ENCODE measurements at places on chromosomes 6 and 20.

- DNase-seq, result no peak
Measured at GRCh38 chr6:45377043-45377553, 636 bp downstream of the SUPT3H start.

GRCh38 chr6:1596088-1596852, 13.4 kb upstream of the FOXC1 start:
- DNase-seq, result peak; percentile 40

- DNase-seq, result no peak
Measured at GRCh38 chr6:144500892-144501291, 215.8 kb downstream of the UTRN start.

DNA sequence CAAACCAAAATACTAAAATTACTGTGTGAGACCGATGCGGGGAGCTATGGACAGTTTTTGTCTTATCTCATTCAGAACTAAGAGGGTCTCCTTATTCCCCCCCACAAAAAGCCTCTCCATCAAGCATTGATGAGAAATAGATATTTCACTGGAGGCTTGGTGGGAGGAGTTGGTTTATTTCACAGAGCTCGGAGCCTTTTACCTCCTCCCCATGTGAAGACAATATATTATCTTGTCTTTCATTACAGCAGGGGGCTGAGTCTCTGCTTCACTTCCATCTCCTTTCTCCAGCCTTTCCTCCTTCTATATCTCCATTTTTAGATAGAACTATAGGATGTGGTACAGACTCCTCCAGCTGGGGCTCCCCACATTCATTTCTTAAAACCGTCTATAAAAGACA, 29.9 kb upstream of the MRAP2 start:
- no peak for DNase-seq

- DNase-seq, result no peak
Measured at GRCh38 chr6:163705923-163706322, 291.4 kb downstream of the QKI start.

DNA sequence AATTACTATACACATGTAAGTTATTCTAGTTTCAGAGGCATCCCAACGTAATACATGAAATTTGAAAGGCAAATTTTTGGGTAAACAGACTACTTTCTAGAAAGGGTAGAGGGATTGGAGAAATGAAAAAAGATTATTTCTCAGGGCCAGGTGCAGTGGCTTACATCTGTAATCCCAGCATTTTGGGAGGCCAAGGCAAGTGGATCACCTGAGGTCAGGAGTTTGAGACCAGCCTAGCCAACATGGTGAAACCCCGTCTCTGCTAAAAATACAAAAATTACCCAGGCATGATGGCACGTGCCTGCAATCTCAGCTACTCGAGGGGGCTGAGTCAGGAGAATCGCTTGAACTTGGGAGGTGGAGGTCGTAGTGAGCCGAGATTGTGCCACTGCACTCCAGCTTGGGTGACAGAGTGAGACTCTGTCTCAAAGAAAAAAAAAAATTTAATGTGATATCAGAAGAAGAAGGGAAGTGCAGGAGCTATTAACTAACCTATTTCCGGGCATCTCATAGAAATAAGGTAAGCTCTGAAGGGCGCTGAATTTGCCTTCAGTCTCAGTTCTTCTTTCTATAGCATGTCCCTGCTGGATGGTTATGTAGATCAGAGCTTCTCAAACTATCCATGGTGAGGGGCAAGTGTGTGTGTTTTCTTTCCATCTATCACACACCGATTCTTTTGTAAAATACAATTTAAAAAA, 100.3 kb upstream of the MTHFD1L start:
- DNase-seq, result no peak

- peak; percentile 61 for DNase-seq
Measured at GRCh38 chr20:46022411-46023147, 6.4 kb upstream of the SLC12A5 start.

DNA sequence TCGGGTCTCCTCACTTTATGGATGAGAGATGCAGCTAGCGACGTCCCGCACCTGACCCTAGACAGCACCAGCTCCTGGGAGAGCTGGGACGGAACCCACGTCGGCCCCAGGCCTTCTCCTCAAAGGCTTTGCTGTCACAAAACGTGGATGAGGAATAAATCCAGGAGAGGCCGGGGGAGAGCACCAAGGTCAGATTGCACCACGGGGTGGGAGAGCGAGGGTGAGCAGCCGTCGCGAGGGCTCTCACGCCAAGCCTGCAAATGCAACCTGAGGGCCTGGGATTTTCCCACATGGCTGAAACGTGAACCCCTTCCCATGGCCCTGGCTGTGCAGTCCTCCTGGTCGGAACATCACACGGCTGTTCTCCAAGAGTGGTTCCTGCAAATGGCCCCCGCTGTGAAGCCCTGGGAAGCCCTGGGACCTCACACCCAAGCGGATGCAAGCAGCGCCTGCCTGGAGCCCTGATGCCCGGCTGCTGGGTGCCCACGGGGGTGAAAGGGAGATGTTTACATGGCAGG, 45.3 kb downstream of the DLL1 start:
- DNase-seq, result no peak

DNA sequence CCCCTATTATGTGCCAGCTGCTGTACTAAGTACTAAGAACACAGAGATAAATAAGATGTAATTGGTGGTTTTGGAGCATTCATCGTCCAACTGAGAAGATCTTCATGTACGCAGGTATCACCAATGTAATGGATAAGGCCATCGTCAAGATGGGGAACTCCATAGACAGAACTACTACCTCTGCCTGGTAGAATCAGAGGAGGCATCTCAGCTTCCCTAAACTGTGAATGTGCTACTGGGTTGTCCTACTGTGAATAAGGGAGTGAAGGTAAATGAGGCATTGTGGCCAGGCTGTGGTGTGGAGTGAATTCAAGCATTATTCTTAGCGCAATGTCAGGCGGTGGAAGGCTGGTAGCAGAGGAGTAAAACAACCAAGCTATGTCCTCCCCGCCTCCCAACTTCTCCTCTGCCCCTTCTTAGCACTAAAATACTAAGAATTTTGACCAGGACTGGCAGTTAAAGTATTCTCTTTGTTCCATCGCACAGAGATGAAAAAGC, 68.2 kb downstream of the TBC1D7 start:
- DNase-seq, result no peak

DNA sequence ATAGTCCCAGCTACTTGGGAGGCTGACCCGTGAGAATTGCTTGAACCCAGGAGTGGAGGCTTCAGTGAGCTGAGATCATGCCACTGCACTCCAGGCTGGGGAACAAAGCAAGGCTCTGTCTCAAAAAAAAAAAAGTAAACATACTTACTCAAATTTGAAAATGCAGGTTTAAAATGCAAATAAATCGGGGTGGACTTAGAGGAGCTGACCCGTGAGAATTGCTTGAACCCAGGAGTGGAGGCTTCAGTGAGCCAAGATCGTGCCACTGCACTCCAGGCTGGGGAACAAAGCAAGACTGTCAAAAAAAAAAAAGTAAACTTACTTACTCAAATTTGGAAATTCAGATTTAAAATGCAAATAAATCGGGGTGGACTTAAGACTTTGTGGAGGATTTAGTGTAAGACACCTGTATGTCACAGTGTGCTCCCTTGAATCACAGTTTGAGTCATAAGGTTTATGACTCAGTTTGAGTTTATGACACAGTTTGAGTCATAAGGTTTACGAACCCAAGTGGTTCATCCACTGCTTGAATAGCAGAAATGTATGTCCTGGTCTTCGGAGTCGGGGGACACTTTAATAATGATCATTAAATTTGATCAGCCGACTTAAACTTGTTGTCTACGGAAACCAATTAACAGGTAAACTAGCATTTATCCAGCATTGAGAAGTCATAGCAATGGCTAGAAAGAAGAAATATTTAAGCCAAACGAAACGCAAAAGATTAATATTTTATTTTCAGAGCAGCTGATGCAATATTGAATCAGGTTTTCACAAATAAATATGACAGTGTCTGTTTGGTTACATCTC, 6.8 kb upstream of the MRPS10 start:
- peak; percentile 20 for DNase-seq
